ENCODE measurements at places on chromosomes 7 and 10. TPM values are rescaled to one million over a fixed set of nuclear protein-coding genes. Genes with fewer than 3 reads are reported as not detected.

DNA sequence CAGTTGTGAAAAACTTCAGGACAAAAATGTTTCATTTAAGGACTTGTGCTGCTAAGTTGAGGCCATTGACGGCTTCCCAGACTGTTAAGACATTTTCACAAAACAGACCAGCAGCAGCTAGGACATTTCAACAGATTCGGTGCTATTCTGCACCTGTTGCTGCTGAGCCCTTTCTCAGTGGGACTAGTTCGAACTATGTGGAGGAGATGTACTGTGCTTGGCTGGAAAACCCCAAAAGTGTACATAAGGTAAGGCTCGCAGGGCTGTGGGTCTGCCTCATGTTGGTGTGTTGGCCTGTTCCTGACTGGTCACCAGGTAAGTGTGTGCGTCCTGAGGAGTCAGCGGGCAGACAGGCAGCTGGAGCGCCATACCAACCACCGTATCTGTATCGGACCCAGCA, 17.9 kb downstream of the OGDH start:
- DNase-seq, result no peak

- DNase-seq, result peak; percentile 39
Observed at GRCh38 chr7:37230221-37230620, 218.4 kb downstream of the ELMO1 start.

GRCh38 chr7:13991791-13992595, 2.5 kb upstream of the ETV1 start:
- no peak for DNase-seq

DNA sequence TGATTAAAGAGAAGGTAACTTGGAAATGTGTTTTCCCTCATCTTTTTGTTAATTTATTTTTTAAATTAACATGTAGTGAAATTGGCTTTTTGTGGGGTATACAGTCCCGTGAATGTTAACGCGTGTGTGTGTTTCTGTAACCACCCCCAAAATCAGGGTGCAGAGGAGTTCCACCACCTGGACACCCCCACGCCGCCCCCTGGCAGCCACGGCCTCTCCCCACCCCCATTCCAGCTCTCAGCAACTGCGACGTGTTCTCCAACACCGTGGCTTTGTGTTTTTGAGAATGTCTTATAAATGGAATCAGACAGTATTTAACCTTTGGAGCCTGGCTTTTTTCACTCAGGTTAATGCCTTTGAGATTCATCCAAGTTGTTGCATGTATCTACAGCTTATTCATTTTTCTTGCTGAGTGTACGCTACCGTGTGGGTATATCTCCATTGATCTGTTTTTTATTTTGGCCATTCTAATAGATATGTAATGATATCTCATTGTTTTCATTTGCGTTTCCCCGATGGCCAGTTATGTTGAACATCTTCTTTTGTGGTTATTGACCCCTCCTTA, 218.8 kb downstream of the EBF3 start:
- DNase-seq, result no peak

GRCh38 chr10:24415455-24416125, 206.7 kb downstream of the KIAA1217 start:
- DNase-seq, result peak; percentile 90

DNA sequence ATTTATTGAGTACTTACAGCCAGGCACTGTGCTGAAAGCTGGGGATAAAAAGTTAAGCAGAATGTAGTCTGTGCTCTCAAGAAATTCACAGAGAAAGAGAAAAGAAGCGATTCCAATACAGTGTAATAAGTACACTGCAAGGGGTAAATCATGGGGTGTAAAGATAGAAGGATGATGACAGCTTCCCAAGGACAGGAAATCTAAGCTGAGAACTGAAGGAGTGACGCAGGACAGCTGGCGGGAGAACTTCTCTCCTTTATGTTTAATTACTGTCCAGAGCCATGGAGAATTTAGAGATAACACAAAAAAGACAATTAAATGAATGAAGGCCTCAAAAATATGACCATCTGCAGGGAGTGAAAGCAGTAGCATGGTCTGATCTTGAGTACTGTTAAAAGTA, 34.8 kb downstream of the C7orf33 start:
- peak; percentile 29 for DNase-seq

PIP gene
- not detected for total RNA-seq

GRCh38 chr10:59090817-59091622, 85.4 kb upstream of the PHYHIPL start:
- DNase-seq, result no peak

MDH2 gene
- 130 TPM for total RNA-seq

GRCh38 chr7:4257146-4258111, 424.7 kb upstream of the FOXK1 start:
- no peak for DNase-seq

DNA sequence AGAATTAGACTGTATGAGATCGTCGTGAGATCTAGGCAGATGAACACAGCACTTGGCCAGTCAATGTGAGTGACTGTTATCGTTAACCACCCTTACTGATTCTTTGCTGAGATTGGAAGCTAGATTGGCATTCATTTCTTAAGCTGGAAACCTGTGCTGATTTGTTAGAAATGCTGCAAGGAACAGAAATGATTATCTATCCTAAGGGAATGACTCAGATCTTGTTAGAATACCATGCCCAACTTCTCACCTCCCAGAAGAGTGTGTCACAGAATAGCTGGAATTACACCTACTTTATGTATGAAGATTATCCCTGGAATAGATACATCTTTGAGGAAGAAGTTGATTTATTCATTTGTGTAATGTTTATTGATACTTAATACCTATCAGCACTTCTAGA, 275.2 kb downstream of the AUTS2 start:
- DNase-seq, result no peak

- no peak for DNase-seq
Observed at GRCh38 chr7:95322396-95322795, 1.9 kb downstream of the PON1 start.

GRCh38 chr7:96236198-96237039, 85.5 kb downstream of the SLC25A13 start:
- DNase-seq, result peak; percentile 96

- DNase-seq, result peak; percentile 94
Observed at GRCh38 chr10:92112462-92112861, 178.4 kb downstream of the CPEB3 start.

FBXL13 gene
- total RNA-seq, result 0.42 TPM

- DNase-seq, result no peak
Observed at GRCh38 chr10:31883397-31883796, 45.2 kb downstream of the ARHGAP12 start.

MMP21 gene
- not detected for total RNA-seq

ELN gene
- total RNA-seq, result 16.6 TPM

ZCWPW1 gene
- 4.9 TPM for total RNA-seq

- DNase-seq, result no peak
Observed at GRCh38 chr10:44949127-44949802, 10.3 kb upstream of the RASSF4 start.

DNA sequence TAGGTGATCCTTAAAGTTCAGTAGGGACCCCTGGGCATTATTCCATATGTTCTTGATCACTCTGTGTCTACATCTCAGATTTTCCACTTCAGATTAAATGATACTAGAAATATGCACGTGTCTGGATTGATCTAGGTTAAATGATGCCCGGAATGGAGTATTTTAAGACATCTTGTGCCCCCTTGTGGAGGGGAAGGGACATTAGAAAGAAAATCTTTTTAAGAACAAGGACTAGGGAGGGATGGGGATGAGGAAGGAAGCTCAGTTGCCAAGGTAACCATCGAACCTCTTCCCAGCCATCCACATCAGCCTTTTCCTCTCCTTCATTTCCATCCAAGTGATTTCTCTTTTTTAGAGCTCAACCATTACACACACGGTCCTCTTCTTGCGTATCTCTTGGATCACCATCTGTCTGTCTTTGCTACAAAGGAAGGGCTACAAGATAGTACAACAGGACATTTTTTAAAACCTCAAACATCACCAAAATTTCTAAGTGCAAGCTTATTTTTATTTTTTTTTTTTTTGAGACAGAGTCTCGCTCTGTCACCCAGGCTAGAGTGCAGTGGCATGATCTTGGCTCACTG, 40.5 kb downstream of the PRSS2 start:
- DNase-seq, result peak; percentile 67

GRCh38 chr10:29948881-29949355, 110.5 kb downstream of the JCAD start:
- no peak for DNase-seq

- DNase-seq, result no peak
Observed at GRCh38 chr10:12876266-12876665, 125.2 kb downstream of the CCDC3 start.

DNA sequence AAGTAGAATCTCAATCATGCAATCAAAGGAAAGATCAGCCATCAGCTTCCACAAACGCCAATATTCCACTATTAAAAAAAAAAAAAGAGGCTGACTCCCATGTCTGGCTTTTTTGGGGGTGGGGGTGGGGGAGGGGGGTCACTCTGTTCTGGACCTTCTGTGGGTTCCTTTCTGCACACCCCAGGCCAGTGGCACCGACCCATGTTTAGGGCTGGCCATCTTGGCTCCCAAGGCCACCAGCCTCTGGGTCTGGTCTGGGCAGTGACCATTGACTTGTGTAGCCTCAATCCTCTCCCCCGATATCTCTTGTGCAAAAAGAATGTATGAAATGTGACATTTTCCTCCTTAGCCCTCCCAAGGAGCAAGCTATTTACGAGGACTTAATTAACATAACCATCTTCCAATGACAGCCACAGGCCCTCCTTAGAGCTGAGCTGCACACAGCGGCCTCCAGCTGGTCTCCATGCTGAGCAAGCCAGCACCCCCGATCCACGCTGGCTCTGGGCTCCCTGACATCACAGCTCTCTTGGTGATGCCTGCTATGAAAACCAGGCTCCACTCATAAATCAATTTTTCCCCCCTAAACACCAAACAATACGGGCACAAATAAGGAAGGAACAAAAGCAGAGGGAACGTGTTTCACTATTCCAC, 100.1 kb downstream of the ZRANB1 start:
- DNase-seq, result no peak

PRR15 gene
- total RNA-seq, result not detected

CALML3 gene
- total RNA-seq, result not detected

- no peak for DNase-seq
Observed at GRCh38 chr7:132877573-132877972, 204.3 kb downstream of the CHCHD3 start.

MRLN gene
- 432 TPM for total RNA-seq

ERV3-1 gene
- 24.6 TPM for total RNA-seq
